T-helper 22 cell (primary cell): ENCODE measurements at places on chromosomes 11 and 22.

GRCh38 chr22:33639588-33640254 is 280.6 kb downstream of the LARGE1 start:
- DNase-seq: no peak

DNA sequence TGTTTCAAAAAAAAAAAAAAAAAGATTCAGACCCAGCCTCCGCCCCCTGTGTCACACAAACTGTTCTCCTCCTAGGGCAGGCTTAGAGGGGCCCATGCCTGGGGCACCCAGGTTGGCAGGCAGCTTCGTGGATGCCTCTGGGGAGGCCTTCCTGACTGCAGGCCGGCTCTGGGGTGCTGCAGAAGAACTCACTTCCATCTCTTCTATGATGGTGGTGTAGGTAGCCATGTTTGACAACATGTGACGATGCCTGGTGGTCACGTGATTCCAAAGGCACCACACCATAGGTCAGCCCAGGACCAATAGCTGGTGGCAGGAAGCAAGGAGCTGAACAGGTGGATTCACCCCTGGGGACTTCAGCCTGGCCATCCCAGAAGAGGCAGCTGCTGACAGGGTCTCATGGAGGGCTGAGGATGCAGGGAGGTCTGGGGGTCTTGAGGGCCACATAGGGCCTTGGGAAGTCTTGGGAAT is 24.1 kb upstream of the CELSR1 start:
- DNase-seq: no peak

- DNase-seq: no peak
These were observed 14.0 kb upstream of the POU2AF1 start for GRCh38 chr11:111393096-111393495.

GRCh38 chr22:47043835-47044721 is 281.6 kb downstream of the TBC1D22A start:
- no peak for DNase-seq

GRCh38 chr22:39528080-39528661 is 4.4 kb downstream of the RPS19BP1 start:
- no peak for DNase-seq

DNA sequence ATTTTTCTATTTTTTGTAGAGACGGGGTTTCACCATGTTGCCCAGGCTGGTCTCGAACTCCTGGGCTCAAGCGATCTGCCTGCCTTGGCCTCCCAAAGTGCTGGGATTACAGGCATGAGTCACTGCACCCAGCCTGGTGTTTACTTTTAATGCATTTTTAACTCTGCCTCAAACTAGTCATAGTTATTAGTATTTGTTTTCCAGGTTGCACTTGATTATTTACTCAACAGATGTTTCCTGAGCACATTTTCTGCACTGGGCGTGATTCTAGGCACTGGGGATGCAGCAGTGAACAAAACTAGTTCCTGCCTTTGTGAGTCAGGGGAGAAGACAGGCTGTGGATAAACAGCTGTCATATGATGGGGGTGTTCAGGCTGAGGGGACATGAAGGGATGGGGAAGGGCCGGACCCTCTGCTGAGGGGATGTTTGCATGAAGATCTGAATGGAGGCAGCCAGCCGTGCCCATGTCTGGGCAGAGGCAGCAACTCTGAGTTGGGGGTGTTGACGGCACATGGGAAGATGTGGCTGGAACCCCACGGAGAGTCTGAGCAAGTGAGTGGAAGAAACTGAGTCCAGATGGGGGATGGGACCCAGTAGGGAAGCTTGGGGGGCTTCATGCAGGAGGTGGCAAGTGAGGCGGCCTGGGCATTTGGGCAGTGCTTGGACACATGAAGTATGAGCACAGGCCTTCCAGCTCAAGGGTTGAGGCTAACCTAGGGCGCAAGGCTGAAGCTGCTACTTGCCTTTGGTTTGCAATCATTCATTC is 34.4 kb downstream of the MPPED1 start:
- DNase-seq: no peak

- no peak for DNase-seq
These were observed 9.5 kb upstream of the RFPL3 start for GRCh38 chr22:32348031-32348611.

DNA sequence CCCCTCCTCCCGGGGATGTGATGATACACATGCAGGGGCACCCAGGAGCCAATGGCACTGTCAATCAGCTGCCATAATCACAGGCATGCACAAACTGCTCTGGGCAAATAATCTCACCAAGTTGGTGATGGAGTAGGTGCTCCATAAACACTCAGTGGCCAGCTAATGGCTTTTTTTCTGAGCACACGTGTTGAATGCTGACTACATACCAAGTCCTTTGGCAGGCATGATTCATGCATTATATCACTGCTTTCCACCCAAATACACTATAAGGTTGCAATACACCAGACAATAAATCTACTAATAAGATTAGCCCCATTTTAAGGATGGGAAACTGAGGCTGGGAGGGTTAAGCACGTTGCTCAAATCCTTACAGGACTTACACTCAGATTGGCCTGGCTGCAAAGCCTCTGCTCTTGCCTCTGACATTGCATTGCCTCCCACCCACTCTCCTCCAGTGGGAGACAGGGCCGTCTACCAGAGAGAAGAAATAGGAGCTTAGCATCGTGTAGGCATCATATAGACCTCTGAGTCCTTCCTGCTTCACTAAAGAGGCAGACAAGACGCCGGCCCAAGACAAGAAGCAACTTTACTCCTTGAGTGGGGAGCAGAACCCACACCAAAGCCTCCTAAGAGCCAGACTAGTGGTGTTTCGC is 32.7 kb upstream of the ACCSL start:
- no peak for DNase-seq

GRCh38 chr11:120923866-120924508 is 99.9 kb upstream of the TBCEL start:
- DNase-seq: no peak

DNA sequence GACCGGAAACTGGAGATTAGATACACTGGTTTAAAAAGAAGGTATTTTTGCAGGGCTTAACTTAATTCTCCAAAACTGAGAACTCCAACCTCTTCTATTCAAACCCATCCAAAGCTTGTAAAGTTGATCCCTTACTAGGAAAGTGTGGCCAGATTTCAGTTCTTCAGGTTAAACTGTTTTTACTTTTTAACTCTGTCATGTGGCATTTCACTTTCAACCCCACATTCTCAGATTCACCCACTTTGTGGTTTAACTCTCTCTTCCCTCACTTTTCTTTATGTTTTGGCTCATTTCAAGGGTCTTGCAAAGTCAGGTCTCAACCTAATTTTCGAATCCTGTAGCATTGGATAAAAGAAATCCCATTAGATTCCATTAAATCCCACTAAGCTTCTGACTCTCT is 75.4 kb downstream of the MPPED2 start:
- no peak for DNase-seq

DNA sequence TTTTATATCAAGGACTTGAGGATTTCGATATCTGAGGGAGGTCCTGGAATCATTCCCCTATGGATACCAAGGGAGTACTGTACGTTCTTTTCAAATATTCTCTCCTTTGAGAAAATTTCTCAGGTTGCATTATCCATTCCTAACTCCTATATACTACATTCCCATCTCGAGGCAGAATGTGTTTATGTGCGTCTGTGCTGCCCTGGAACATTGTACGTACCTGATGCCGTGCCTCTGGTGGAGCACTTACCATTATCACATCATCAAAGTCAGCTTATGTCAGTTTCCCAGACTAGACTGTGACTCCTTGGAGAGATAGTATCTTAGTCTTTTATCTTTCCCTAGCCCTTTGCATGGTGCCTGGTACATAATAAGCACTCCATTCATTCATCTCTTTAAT is 21.7 kb downstream of the UBASH3B start:
- DNase-seq: no peak

DNA sequence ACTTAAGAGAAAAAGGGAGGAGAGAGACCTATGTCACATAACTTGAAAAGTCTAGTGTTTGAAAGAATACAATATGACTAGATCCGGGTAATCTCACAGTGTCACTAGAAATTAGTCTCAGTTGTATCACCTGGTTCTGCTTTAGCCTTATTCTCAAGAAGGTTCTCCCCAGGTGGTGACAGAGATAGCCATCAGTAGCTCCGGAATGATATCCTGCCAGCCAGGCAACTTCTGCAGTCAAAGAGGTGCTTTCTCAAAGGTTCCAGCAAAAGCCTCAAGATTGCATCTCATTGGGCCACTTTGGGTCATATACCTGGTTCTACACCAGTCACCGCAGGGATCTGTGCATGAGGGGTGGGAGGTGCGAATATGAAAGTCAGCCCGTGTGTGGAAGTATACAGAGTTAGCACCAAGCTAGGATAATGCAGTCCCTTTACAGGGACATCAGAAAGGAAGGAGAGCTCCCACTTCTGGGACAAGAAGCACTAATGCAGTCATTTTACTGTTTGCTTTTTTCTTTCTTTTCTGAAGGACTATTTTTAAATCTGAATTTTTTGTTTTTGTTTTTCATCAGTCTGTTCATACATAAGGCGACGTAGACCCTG is 61.1 kb downstream of the CYB5R2 start:
- DNase-seq: no peak

- no peak for DNase-seq
These were observed 44.3 kb downstream of the PTPRJ start for GRCh38 chr11:48024635-48025071.

DNA sequence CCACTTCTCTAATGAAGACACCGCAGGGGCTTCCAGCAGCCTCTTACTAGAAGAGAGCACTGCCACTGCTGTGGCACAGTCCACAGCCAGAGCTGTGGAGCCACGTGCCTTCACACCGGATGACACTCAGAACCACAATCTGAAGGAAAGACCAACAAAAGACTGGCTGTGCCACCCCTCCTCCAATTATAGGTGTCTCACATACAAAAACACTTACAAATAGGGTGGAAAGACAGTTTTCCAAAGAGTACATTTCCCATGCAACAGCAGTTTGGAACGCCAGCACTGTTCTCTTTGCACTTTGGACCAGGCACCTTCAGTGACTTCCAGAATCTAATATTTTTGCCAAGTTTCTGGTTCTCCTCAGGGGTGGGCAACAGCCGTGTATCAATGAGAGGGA is 38.0 kb upstream of the SLC25A1 start:
- no peak for DNase-seq

DNA sequence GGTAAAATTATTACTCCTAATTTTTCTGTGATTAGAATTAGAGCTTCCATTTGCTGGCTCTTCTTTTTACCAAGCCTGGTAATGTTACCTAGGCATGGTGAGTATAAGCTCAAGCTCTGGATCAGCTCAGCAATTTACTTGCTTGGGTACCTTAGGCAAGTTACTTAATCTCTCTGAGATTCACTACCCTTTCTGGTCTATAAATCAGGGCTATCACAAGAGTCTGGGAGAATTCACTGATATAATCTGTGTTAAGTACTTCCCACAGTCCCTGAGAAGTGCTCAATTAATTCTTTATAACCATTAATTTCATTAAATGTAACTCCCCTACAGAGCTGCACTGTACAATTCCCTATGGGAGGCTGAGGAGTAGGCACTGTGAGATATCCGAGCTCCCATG is 44.2 kb downstream of the TMEM123 start:
- DNase-seq: no peak

GRCh38 chr11:61153593-61154095 is 7.6 kb downstream of the VPS37C start:
- DNase-seq: no peak

DNA sequence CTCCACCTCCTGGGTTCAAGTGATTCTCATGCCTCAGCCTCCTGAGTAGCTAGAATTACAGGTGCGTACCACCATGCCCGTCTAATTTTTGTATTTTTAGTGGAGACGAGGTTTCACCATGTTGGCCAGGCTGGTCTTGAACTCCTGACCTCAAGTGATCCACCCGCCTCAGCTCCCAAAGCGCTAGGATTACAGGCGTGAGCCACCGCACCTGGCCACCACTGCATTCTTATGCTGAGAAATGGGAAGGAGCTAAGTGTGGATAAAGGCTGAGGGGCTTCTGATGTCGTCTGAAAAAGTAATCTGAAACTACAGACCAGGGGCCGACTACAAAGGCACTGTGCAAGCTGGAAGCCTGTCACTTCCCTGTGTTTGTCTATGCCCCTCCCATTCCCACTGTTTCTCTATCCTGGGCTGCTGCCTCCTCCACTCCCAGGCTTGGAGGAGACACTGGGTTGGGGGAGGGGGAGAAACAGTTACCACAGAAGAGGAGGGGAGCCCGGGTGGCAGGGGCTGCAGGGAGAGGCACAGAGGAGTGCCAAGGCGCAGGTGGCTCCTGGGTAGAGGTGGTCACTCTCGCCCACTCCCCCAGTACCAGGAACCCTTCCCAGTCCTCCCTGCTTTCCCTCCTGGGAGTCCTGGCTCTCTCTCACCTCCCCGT is 2.9 kb upstream of the MTA2 start:
- DNase-seq: no peak

GRCh38 chr22:27609451-27609888 is 192.1 kb downstream of the MN1 start:
- DNase-seq: no peak

- DNase-seq: no peak
These were observed 25.5 kb upstream of the HORMAD2 start for GRCh38 chr22:30054764-30055069.

DNA sequence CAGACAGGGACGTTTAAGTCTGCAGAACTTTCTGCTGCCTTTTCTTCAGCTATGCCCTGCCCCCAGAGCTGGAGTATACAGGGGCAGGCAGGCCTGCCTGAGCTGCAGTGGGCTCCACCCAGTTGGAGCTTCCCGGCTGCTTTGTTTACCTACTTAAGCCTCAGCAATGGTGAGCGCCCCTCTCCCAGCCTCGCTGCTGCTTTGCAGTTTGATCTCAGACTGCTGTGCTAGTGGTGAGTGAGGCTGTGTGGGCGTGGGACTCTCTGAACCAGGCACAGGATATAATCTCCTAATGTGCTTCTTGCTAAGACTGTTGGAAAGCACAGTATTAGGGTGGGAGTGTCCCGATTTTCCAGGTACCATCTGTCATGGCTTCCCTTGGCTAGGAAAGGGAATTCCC is 38.5 kb downstream of the NELL1 start:
- no peak for DNase-seq

DNA sequence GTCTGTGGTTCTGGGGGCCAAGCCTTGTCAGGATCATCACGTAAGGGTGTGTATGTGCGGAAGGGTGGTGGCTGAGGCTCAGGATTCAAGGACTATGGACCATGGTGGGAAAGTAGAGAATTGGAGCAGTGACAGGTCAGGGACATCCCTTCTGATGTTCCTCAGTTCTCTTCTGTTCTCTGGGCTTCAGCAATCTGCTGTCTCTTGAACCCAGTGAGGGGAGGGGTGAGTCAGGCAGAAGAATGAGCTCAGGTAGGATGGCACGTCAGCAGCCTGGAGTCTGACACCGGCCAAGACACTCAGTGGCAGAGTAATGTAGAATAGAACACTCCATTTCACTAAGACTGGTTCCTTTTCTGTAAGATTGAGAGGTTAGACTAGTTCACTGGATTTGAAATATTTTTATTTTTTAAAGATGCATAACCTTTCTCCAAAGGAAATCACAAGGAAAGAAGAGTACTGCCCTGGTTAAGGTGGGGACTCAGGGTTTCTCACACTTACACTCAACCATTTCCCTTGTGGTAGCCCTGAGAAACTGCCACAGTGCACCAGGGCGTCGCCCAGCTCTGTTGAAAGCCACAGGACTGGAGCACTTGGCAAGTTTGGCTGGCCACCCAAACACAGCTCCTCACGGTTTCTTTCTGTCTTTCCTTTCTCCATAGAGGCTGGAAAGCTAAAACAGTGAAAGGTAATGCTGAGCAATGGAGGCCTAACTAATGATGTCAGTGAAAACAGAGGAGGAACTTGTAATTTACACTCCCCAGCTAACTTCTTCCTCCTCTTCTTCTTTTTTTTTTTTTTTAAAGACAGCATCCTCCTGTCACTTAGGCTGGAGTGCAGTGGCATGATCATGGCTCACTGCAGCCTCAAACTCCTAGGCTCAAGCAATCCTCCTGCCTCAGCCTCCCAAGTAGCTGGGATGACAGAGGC is 23.1 kb upstream of the MICAL2 start:
- no peak for DNase-seq

- DNase-seq: no peak
These were observed 7.1 kb upstream of the IL2RB start for GRCh38 chr22:37156686-37157435.
